ENCODE measurements at places on chromosomes 12 and 14.

DNA sequence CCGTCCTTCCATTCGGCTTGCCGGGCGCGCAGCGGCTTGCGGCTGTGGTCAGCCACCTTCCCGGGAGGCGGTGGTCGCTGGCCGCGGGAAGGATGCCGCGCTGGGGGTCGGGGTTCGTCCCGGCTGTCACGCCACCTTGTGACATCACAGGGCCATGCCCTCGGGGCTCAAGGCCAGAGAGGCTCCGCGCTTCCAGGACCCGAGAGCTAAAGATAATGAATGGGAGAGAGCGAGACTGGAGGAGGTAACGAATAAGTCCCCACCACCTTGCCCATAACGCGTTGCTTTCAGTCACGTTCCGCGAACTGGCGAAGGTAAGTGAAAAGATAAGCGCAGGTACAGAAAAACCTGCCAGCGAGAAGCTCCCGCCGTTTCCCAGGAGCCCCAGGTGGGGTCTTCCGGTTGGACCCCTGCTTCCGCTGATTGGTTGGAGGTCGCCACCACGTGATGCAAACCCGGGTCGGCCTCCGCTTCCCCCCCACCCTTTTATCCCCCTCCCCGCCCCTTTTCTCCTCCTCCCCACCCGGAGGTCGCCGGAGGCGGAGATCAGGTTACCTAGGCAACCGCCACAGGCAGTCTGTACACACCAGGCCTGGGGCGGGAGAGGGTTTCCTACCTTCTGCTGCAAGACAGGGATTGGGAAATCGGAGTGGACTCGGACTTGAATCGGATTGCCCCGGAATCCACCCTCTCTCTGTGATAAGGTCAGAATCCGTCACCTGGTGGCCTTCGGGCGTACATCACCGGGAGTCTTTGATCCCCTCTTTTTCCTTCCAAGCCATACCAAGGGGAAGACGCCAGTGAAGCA, at the start of gene LRRC9:
LRRC9 (plus strand) TSS at position 575 of the 808 bp plus-strand sequence.
- peak; percentile 25 for DNase-seq

- no peak for DNase-seq
Measured at GRCh38 chr14:64417055-64417770, 29.1 kb downstream of the MTHFD1 start.

DNA sequence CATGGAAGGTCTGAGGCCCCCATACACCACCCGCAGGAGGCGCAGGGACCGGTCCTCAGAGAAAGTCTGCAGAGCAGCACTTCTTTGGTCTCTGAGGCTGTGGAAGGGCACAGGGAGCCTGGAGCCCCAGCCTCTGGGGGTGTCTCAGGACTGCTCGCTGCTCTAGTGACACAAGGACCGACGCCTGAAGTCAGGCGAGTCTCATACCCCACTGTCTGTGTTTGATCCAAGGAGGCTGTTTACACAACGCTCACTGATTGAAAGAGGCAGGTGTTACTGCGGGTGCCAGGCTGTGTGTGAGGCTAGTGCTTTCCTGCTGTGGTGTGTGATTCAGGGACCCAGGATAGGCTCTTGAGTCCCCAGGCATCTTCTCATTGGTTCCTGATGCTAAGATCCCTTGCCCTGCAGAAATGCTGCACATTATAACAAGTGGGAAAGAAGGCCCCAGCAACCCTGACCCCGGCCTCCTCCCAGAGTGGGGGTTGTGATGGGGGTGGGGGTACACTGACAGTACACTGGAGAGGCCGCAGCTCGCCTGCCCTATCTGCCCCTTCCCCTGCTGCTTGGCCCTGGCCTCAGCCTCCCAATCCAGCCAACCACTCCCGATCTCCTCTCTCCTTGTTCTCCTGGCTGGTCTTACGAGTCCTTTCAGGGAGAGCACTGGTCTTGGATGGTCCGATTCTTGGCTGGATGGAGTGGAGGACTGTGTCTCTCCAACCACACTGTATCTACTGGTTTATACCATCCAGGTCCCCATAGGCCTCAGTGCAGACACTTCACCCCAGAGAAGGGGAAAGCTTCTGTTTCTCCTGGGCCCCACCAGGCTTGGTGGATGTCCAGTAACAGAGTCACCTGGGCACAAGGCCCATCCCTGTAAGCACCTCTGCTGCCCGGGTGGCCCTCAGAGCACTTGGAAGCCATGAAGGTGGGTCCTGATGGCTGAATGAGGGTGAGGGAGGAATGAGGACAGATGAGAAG, 6.6 kb downstream of the CACNA2D4 start:
- no peak for DNase-seq

DNA sequence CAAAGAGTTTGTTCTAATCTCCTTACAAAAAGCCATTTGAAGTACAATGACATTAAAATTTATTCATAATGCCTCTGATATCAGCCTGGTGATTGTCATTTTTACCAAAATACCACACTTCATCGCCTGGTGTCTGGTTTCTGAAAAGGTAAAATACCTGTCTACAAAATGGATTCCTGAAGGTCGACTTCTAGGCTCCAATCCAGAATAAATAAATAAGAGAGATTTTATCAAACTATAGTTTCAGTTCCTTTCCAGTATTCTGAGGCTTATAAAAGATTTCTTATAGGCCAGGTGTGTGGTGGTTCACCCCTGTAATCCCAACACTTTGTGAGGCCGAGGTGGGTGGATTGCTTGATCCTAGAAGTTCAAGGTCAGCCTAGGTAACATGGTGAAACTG, 340.7 kb downstream of the SLC16A7 start:
- no peak for DNase-seq

GRCh38 chr14:65012353-65012752, 25.7 kb downstream of the FNTB start:
- no peak for DNase-seq

DNA sequence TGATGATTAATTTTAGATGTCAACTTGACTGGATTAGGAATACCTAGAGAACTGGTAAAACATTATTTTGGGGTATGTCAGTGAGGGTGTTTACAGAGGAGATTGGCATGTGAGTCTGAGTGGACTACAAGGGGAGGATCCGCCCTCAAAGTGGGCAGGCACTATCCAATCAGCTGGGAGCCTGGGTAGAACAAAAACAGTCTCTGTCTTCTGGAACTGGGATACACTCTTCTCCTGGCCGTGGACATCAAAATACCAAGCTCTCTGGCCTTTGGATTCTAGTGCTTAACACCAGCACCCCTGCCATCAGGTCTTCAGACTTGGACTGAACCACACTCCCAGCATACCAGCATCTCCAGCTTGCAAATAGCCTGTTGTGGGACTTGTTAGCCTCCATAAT, 4.4 kb upstream of the SCAF11 start:
- no peak for DNase-seq

DNA sequence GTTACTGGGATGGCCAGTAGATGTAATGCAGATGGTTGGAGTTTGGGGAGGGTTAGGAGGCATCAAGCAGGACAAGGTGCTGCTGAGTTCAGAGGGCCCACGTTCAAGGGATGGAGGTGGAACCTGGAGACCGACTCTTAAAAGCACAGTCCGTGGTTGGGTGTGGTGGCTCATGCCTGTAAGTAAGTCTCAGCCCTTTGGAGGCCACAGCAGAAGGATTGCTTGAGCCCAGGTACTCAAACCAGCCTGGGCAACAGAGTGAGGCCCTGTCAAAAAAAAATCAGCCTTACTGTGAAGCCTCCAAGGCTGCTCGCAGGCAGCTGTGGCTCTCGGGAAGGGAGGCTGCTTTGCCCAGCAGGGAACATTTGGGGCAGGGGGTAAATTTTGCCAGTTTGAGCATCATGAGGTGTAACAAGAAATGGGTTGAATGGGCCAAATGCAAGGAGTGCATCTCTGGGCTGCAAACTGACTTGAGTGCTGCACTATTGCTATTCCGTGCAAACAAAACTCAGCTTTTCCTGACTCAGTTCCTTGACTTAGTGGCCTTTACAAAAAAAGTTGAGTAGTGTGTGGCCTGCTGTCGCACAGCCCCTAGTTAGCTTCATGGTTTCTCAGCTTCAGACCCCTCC, 55.0 kb downstream of the ANAPC7 start:
- DNase-seq = no peak

DNA sequence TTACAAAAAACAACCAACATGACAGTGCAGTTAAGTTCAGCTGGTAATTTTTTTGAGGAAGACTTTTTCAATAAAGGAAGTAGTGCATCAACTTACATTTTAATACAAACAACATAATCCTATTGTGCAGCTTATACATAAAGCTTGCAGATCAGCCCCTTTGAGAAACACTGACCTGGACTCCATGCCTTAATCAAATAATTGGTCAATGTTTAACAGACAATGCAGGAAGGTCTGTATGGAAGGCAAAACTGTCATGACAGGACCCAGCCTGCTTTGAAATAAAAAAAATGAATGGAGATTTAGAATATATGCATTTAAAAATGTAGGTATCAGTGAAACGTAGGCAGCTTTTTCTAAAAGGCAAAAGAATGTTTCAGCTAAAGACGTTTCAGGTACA, 321.7 kb upstream of the RPL10L start:
- DNase-seq = no peak

DNA sequence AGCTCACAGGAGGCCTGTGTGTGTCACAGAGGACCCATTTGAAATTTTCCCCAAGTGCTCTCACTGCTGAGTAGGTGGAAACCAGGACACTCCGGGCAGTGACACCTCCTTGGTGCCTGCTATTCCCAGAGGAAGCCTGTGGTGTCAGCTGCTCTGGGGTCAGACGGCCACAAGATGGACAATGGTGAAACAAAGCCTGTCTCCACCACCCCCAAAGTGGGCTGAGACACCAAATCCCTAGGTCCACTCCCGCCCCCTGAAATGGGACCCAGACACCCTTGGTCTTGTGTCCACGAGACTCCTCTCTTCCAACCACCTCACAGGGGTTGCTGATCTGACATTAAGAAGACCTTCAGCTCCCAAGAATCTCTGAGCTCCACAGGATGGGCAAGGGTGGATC, 7.0 kb downstream of the KCNH3 start:
- no peak for DNase-seq

GRCh38 chr12:116628989-116629388, 69.8 kb downstream of the MAP1LC3B2 start:
- DNase-seq = no peak

DNA sequence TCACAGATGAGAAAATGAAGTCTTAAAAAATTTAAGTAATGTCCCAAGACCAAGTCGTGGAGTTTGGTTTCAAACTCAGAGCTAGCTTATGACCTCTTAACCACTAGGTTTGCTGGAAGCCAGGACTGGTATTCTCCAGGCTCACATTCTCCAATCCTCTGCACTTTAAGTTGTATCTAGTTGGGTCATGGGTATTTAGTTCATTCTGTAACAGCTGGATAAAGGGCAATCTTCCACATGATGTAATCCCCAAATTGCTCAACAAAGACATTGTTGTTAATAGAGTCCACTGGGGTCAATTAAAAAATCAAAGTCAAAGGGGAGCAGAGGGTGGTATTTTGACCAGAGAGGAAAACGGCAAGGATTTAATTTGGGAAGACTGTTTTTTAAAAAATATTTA, 17.8 kb upstream of the GAS2L3 start:
- no peak for DNase-seq

DNA sequence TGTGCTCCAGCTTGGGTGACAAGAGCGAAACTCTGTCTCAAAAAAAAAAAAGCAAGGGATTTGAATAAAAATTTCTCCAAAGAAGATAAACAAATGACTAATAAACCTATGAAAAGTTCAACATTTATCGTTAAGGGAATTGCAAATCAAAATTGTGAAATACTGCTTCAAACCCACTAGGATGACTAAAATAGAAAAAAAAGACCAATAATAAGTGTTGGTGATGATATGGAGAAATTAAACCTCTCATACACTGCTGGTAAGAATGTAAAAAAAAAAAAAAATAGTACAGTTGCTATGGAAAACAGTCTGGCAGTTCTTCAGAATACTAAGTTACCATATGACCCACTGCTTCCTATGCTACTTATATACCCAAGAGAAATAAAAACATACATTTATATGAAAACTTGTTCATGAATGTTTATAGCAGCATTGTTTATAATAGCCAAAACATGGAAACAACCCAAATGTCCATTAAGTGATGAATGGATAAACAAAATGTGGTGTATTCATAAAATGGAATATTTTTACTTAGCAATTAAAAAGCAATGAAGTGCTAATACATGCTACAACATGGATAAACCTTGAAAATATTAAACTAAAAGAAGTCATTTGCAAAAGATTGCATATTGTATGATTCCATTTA, 39.4 kb upstream of the TMPRSS12 start:
- no peak for DNase-seq

DNA sequence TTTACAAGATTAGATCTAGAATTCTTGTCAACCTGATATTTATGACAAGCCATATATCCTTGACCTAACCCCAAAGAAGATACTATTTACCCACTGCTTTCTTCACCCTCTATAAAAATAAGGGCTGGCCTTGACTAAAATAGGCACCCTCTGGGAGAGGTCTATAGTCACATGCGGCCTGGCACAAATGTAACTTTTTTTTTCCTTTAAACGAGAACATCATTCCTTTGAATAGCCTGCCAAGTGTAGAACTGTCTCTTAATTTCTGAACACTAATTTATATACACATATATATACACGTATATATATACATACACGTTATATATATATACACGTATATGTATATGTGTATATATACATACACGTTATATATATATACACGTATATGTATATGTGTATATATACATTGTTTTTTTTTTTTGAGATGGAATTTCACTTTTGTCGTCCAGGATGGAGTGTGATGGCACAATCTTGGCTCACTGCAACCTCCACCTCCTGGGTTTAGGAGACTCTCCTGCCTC, 18.6 kb downstream of the PPTC7 start:
- DNase-seq = no peak

DNA sequence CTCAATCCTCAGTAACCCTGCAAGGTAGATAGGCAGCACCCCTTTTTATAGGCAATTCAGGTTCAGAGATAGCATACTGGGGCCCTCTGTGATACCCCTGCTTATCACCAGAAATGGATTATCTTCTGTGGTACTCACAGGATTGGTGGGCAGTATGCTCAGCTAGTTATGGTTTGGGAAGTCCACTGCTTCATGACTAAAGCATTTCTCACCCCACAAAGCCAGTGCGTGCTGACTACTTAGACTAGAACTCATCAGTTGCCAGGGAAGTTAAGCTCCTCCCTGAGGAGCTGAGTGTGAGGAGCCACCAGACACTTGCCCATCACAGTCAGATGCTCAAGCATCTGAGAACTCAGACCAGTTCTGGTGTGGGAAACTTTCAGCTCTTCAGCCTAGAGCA, 76.3 kb downstream of the SCAF11 start:
- no peak for DNase-seq

- no peak for DNase-seq
Measured at GRCh38 chr14:60553808-60554207, 44.9 kb downstream of the SIX6 start.

GRCh38 chr14:42629553-42629952, 1022.9 kb downstream of the LRFN5 start:
- no peak for DNase-seq

DNA sequence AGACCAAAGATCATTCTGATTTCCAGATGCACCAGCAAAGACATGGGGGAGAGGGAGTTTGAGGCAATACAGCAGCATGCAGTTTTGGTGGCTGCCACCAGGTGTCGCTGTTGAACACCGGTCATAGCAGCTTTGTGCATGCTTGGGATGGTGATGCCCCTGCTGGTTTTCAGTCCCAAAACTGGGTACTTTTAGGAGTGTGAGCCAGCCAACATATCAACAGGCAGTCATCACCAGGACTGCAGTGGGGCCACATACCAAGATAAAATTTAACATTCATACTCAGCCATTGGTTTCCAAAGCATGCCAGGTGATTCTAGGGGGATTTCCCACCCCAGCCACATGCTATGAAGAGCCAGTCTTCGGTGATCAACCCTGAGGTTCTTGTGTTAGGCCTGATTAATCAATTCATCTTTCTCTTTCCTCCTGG, 64.2 kb downstream of the PHETA1 start:
- DNase-seq = peak; percentile 6
